Activated T-helper 17 cell treated with anti-CD3 and anti-CD28 coated beads, Interleukin-2, amount 50 U/mL, for 72 hours (primary cell): ENCODE measurements at places on chromosomes 12 and 14.
A peak's percentile ranks its signal among the peaks of the same experiment; 100 is the strongest.

- no peak for ATAC-seq
Measured at GRCh38 chr14:37726708-37727107, 131.3 kb downstream of the TTC6 start.

- no peak for ATAC-seq
Measured at GRCh38 chr14:26959972-26960660, 362.3 kb upstream of the NOVA1 start.

GRCh38 chr14:24837280-24838046, 203.5 kb upstream of the GZMB start:
- ATAC-seq: no peak

DNA sequence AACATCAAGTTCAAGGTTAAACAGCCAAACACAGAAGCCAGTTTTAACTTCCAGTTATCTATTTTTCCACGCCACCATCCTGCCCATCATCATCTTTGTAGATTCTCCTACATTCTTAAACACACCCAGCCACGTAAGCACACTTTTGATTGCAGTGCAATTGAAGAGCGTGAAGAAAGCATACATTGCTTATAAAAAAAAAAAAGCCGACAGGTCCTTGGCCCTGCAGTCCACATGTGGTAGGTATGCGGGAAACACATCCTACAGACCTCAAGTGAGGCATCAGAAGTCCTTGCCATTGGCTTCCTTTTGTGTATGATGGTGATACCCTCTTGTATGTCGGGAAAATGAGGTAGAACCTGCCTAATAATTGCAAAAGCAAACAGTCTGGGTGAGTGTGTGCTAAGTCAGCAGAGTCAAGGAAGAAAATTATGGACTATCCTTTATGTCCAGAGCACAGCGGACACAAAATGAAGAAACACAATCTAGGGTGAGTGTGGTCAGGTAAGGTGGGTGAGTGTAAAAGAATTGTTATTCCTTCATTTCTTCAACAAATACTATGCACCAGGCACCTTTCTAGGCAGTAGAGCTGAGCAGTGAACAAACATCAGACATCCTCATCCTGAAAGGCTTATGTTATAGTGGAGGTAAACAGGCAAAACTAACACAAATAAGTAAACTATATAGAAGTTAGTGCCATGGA, 51.5 kb downstream of the EID3 start:
- ATAC-seq: no peak

DNA sequence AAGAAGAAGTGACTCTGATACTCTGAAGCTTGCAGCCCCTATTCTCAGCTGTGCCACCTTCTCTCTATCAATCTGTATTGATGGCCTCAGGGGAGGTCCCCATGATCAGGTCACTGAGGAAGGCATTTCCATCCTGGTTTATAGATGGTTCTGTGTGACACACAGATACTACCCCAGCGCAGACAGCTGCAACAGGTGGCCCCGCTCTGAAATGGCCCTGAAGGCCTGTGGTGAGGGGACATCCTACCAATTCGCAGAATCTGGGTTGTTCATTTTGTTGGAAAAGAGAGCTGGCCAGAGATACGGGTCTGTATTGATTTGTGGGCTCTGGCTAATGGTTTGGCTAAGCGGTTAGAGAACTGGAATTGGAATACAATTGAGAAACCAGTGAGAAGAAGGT, 21.7 kb downstream of the DLK1 start:
- ATAC-seq: no peak

GRCh38 chr14:30906752-30907658, 32.6 kb downstream of the COCH start:
- ATAC-seq: no peak

DNA sequence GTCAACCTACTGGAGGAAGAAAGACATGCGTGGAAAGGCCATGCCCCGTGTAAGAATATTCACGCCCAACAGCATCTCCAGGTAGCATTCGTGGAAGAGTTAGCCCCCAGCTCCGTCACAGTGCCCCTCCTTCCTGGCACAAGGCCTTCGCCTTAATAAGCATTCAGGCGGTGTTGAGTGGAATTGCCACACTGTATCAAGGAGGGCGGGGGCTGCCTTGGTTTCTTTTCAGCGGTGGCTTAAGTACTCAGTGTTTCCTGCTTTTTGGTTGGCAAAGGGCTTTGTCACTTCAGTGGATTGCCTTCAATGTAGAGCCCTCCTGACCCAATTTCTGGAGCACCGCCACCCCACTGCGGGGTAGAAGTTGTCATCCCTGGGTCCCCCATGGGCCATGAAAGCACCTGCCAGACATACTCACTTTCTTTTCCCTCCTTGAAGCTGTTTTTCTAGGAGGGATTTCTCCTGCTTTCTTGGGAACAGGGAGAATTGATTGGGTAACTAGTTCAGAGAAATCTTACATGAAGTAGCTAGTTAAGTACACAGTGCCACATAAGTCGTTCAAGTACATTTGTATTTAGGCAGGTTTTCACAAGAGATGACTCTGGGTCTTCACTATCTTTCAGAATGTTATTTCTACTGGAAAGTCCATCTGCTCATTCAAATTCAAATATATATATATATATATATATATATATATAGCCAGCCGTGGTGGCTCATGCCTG, 65.5 kb upstream of the STON2 start:
- no peak for ATAC-seq

DNA sequence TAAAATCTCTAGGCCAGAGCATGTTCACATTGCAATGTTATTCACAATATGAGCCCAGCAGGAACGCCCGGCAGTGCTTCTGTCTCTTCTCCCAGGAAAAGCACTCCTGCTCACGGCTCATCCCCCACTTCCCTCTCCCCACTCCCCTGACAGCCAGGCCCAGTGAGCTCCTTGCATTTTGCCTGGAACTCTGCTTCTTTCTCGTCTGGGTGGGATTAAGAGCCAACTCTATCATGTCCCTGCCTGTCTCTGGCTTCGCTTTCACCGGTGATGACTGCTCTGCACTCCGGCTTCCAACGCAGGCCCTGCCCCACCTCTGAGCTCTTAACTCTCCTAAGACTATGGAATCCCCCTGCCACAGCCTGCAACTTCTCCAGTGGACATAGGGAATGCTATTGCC, 2.5 kb downstream of the PLEK2 start:
- ATAC-seq: no peak

DNA sequence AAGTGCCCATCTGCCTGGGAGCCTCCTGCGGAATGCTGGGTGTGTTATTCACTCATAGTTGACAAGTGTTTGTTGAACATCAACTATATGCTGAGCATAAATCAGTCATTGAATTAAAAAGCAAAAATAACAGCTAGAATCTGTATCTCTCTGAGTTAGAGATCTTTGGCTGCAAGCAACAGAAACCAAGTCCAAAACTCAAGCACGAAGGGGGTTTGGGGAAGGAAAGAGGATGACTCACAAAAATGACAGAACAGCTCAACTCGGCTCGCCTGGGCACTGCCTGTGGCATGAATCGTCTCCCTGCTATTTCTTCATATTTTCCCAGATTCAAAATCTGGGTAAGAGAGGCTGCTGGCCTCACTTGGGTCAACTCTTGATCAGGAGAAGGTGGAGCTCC, 72.6 kb upstream of the NCOR2 start:
- no peak for ATAC-seq

DNA sequence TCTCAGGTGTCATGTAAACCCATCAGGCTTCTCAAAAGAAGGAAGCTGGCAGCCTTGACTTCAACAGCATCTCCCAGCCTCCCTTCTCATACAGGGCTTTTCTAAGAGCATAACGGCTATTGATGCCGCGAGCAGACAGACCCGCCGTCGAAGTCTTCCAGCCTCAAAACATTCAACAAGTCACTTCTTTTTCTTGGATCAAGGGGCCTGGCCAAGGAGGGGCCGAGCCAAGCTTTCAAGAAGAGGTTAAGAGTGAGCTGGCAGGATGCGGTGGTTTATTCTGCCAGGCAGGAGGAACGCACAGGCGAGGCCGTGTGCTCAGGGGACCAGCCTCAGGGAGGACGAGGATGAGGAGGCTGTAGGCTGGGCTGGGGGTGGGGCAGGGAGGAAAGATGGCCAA, 102.9 kb upstream of the RFLNA start:
- no peak for ATAC-seq

- no peak for ATAC-seq
Measured at GRCh38 chr12:3283137-3283680, 206.0 kb downstream of the TSPAN9 start.

DNA sequence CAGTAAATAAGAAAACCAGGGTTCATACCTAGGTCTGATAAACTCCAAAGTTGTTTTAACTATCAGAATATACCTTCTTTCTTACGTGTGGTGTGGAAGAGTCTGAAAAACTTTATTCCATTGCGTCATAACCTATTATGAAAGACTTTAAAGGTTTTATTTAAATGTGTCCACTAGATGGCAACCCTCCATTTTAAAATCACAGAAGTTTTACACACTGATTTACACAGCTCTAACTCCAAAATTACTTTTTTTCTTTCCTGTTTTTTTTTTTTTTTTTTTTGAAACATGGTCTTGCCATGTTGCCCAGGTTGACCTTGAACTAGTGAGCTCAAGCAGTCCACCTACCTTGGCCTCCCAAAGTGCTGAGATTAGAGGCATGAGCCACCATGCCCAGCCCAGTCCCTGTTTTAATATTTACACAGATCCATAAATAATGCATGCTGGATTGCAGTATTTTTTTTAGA, 17.3 kb upstream of the TMPRSS12 start:
- ATAC-seq: peak; percentile 52

GRCh38 chr12:89733579-89734201, 25.1 kb upstream of the ATP2B1 start:
- ATAC-seq: peak; percentile 35

DNA sequence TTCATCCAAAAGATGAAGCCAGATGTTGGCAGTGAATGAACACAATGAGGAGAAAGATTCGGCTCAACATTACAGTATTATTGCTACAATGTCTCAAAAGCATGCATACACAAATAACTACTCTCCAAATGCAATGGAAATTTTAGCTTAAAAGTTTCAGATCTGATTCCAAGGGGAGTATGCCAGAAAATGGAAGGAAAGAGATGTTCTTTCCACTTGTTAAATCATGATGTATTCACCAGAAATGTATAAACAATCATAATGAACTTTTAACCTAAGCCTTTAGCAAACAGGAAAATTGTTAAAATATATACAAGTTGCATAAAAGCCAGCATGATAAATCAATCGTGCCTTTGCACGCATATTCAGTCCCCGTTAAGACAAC, 62.1 kb downstream of the SH2B3 start:
- ATAC-seq: no peak

DNA sequence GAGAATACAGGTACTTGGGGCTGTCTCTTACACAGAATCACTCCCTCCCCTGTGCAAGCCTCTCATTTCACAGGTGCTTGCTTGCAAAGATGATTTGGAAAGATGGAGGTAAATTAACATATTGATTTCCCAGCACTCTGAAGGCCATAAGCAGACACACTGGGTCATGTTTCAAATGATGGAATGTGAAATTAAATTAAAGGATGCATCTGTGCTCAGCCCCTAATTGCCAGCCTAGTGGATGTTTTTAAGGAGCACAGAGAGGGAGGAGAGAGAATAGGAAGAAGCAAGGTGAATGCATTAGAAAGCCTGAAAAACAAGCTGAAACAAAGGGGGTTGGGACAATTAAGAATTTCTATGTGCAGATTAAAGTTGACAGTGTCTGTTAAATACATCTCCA, 96.1 kb upstream of the GRIP1 start:
- no peak for ATAC-seq

- ATAC-seq: peak; percentile 61
Measured at GRCh38 chr14:95319312-95320077, at the start of gene CLMN. TSS of gene CLMN (minus strand) at chr14:95319908. CDS start at chr14:95319792, 116 bp downstream.

DNA sequence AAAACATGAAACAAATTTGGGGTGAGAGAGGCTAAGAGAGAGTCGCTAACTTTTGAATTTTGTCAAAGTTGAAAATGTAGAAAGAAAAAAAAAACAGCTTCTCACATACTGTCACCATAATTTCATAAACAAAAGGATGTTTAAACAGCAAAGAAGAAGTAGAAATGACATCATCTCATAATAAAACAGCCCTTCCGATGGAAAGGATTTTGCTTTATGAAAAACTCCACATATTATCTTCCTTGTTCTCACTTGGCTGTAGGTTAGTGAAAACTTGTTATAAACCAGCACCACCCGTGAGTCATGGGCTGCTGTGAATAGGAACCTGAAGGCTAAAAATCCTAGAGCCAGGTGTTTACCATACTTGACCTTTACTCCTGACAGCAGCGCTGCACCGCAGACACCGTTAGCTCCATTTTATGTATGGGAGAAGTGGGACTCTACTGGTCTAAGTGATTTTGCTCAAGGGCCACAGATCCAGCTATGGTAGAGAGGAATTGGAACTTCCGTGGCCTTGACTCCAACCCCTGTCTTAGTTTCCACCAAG, 63.0 kb upstream of the VRK1 start:
- ATAC-seq: no peak

- ATAC-seq: no peak
Measured at GRCh38 chr12:25733541-25733940, 180.5 kb upstream of the LMNTD1 start.

DNA sequence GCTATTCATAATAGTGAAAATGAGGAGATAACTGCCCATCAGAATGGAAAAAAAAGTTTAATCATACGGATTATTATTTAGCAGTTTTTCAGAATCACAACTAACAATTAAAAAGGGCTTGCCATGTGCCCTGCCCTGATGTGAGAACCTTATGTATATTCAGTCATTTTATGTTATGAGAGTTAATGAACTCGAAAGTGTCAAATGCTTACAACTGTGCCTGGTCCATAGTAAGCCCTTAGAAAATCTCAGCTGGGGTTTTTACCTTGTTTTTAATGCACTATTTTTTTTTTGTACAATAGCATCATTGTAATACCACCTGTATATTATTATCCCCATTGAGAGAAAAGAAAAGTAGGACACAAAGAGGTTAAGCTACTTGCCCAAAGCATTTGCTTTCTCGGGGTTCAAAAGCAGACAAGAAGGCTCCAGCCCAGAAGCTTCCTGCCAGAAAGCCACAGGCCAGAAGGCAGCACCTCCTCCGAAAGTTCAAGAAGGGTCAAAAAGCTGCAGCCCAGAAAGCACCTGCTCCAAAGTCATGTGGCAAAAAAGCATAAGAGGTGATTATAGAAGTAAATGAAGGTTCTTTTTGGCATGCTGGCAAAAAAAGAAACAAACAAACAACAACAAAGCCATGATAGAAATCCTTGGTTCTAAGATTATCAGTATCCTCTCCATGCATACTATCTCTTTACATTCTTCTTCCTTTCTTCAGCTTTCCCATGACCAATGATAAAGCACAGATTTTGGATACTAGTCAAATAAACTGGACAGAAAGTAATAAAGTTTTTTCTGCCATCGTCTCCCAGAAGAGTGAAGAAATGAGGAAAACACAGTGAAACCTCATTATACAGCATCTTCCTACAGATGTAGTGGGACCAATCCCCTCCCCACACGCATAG, 59.1 kb upstream of the NAP1L1 start:
- peak; percentile 68 for ATAC-seq

GRCh38 chr14:74618078-74618952, 6.3 kb upstream of the LTBP2 start:
- ATAC-seq: peak; percentile 73
